ENCODE measurements at places on chromosomes 5 and 9.

GRCh38 chr5:124457901-124458300 lies 288.5 kb downstream of the ZNF608 start:
- no peak for DNase-seq

DNA sequence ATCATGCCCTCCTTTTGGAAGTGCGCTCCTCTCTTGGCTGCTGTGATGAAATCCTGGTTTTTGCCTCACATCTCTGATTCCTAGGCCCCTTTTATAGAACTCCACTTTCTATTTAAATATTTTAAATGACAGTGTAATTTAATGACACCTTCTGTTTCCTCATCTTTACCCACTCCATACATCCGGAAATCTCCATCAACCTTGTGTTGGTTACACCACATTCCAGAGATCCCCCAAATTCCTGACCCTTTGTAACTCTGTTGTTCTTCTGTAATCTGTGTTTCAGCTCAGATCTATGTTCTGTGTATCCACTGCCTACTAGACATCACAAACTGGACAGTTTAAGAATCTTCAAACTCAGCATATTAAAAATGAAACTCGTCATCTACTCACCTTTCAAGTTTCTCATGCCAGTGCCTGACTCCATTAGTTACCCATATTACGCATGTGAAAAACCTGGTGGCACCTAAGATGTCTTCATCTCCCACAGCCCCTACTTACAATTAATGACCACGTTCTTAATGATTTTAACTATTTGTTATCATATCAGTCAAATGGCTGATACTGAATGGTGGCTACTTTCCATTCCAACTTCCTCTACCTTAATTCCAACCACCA lies 25.1 kb downstream of the PARP8 start:
- DNase-seq, result no peak

DNA sequence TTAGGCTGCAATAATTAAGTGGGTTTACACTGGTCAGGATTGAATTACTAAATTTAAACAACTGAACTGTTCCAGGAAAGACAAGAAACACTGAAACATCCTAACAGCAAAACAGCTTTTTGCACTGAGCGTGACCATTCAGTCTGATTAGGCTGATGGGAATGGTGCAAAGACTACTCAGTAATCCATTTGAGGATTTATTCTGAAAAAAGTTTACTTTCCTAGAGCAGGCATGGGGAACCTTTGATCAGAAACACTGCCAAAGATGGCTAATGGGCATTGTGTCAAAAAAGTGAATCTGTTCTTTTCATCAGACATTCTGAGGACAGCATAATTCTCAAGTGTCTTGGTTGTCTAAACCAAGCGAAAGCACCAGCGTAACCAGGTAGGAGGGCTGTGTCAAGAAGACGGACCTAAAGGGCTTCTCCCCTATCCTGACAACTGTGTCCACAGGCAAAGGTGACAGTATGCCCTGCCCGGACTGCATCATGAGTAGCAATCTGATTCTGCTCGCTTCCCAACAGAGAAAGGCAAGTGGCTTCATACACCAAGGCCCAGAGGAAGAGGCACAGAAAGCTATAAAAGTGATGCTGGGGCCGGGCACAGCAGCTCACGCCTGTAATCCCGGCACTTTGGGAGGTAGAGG lies 33.3 kb downstream of the FBXW2 start:
- no peak for DNase-seq

- DNase-seq, result no peak
These were observed 209.8 kb downstream of the CDH12 start for GRCh38 chr5:22643356-22643755.

Data from activated naive CD4-positive, alpha-beta T cell treated with Interleukin-2 at 50 U/mL for 16 hours (primary cell).